Stimulated activated CD4-positive, alpha-beta T cell treated with anti-CD3 and anti-CD28 coated beads, TNF-alpha, amount 100 ng/mL, for 24 hours (primary cell): ENCODE measurements at places on chromosomes 16 and 17.

DNA sequence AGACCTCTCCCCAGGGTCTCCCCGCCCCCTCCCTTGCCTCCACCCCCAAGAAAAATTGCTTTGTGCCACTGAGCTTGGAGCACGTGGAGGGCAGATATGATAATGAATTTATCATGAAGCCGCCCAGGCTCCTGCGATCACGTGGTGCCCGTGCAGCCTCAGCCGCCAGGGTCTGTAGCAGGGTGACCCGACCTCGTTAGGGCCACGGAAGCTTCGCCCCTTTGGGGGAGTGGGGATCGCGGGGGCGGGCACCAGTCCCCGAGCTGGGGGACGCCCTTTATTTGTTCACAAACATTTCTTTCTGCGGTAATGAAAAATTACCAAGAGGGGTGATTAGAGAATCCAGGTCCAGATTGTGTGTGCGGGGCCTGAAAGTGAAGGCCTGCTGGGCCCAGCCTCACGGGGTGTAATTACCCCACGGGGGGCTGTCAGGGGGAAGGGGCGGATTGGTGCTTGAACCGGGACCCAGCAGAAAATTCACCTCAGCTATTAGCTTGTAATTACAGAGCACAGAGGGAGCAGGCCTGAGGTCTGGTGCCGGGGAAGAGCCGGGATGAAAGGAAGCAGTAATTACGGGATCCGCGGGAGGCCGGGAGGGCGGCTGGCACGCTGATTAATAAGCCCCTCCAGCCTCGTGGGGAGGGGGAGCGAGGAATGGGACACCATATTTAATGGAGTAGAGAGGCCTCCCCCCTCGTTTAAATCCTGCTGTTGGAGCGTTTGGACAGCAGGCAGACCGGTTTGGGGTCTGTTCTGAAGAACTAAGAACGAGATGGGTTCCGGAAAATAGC lies 13.3 kb downstream of the GSE1 start:
- DNase-seq: no peak

GRCh38 chr17:41844971-41845370 lies 7.3 kb downstream of the KLHL10 start:
- DNase-seq: no peak

- peak; percentile 33 for DNase-seq
Measured at GRCh38 chr16:56990407-56991286, 1.3 kb downstream of the NLRC5 start.

GRCh38 chr16:51321251-51321650 lies 170.2 kb upstream of the SALL1 start:
- DNase-seq: no peak

- no peak for DNase-seq
Measured at GRCh38 chr17:37160944-37161343, 212.2 kb downstream of the AATF start.

- no peak for DNase-seq
Measured at GRCh38 chr16:28891964-28892890, 13.9 kb downstream of the ATP2A1 start.

- no peak for DNase-seq
Measured at GRCh38 chr17:71237903-71238538, 882.8 kb upstream of the SOX9 start.

GRCh38 chr17:30950669-30951399 lies 20.0 kb upstream of the RNF135 start:
- DNase-seq: no peak

DNA sequence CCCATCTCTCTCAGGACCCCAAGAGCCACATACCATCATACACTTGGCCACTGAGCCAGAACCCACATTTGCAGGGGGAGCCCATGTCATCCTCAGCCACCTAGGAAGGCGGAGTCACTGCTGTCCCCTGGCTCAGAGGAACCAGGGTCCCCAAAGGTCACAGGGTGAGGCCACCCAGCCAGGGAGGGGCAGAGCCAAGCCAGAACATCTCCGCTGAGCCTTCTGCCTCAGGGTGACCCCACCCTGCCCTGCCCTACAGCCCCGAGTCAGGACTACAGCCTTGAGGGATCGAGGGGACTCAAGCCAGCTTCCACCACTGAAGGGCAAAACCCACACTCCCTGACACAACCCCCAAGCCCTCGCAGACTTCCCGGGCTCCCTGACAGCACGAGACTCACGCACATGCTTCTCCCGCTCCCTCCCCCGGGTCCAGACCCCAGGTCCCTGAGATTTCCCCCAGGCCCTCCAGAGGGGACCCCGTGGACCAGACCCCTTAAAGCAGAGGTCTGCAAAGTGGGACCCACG lies 17.4 kb downstream of the PIEZO1 start:
- no peak for DNase-seq

GRCh38 chr16:86575754-86576557 lies 2.4 kb upstream of the FOXL1 start:
- no peak for DNase-seq

DNA sequence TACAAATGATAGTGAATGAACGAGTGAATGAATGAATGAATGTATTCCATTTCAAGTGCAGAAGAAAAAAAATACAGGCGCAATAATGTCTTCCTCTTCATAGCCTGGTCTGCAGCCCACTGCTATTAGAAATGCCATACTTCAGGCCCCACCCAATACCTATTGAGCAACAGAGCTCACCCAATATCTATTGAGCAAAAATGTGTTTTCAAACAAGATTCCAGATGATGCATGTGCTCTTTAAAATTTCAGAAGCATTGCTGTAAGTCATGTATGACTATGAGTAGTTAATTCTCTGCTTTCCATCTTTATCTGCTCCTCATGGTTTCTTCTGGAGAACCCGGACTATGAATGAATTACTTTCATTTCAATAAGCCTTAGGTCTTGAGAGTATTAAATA lies 308.2 kb downstream of the XYLT1 start:
- DNase-seq: no peak

DNA sequence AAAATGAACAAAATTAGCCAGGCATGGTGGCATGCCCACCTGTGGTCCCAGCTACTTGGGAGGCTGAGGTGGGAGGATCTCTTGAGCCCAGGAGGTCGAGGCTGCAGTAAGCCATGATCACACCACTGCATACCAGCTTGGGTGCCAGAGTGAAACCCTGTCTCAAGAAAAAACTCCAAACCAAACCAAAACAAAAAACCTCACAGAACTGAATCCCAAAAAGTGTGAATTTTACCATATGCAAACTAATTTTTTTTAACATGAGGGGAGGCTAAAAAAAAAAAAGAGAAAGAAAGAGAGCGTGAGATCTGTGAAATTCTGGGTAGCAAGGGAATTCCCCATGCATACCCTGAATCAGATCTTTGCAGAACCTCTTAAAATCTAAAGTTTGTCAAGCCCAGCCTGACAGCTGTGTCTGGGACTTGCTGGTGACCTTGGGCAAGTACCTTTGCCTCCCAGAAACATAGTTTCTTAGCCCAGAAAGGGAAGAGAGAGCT lies 17.1 kb upstream of the CDH1 start:
- DNase-seq: peak; percentile 7

DNA sequence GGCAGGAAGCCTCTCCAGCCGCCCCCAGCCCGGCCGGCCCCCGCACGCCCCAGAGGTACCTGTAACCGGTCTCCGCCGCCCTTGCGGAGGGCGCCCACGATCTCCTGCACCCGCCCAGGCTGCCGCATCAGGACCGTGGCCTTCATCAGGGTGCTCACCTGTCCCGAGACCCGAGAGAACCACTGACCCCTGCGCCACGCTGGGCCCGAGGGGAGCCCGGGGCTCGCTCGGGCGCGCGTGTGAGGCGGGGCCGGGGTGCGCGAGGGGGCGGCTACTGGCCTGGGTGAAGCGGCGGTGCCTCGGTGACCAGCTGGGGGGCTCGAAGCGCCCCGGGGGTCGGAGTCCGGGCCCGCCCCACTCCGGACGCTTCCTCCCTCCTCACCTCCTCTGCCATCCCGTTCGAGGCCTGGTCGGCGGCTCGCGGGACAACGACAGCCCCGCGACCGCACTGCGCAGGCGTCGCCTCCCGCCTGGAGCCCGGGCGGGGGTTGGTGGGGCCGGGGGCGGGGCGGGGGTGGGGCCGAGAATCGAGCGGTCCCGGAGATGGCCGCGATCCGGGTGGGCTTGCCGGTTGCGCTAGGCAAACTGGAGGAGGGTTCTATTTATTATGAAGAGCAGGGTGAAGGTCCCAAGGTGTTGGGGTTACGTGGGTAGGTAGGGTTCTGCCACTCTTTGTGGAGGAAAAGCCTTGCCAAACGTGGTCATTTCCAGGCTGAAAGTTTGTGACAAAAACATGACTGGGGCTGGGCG lies at the start of gene NT5C3B:
NT5C3B (minus strand) TSS at position 433 of the 750 bp plus-strand sequence; CDS start at position 394, 39 bp downstream.
- DNase-seq: peak; percentile 55

DNA sequence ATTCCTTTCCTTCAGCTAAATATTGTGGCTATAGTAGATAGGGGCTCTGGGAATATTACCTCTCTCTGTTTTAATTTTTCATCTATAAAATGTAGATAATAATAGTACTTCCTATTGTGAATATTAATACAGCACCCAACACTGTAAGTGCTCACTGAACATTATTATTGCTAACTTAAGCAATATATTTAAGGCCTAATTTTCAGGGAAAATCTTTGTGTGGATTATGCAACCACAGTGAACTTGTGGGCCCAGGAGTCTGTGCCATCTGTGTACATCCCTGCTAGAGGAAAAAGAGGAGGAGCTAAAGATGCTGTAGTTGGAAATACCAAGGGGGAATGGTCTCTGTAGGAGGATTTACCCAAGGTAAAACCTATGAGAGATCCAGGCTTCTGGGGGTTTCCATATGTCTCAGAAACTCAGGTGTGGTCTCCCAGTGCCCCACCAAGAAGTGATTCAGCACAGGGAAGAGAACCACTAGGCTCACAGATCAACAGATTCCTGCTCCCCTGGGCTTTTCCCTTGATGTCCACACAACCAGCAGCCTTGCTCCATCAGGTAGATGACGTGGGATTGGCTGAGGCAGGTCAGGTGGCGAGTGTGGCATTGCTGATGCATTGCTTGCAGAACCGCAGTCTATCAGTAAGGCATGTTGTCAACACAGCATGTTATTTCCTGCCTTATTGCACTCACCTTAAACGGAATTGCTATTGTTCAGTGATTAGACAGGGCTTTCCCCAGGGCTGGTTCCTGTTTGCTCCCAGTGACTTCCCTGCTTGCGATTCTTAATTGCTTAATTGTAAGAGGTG lies 1.6 kb upstream of the N4BP1 start:
- DNase-seq: peak; percentile 42

GRCh38 chr17:32935726-32936125 lies 7.8 kb downstream of the TMEM98 start:
- no peak for DNase-seq

- DNase-seq: no peak
Measured at GRCh38 chr16:66399930-66400329, 27.2 kb upstream of the BEAN1 start.

DNA sequence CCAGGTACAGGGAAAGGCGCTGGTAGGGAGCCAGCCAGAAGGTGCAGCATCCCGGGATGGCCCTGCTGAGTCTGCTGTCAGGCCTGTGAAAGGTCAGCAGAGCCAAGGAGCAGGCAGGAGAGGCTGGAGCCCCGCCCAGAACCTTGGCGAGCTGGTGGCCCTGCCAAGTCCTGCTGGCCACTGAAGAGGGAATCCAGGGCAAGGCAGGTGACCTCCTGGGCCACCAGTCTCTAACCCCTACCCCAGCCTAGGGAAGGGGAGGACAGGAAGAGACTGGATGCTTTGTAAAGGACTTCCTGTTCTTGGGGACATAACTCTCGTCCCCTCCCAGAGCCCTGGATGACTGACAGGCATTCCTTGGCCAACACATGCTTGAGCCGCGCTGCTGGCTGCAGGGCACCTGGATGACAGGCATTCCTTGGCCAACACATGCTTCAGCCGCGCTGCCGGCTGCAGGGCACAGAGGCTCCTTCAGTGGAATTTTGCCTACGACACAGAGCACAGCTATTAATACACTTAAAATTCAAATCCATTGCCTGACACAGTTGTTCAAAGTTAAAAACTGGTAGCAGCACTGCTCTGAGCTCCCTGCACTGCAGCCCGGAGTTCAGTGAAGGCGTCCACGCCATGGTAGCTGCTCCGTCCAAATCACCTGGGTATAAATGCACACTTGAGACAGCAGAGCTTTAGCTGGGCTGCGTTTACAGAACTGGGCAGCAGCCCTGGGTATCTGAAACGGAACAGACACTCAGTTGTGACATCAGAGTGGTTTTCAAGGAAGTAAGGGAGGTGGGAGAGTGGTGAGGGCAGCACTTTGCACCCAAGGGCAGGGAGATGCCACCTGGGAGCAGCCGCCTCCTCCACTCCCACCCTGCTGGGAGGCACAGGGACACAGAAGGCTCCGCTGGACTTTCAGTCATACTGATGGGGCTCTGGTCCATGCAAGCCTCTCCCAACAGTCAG lies 2.0 kb upstream of the BRICD5 start:
- no peak for DNase-seq

DNA sequence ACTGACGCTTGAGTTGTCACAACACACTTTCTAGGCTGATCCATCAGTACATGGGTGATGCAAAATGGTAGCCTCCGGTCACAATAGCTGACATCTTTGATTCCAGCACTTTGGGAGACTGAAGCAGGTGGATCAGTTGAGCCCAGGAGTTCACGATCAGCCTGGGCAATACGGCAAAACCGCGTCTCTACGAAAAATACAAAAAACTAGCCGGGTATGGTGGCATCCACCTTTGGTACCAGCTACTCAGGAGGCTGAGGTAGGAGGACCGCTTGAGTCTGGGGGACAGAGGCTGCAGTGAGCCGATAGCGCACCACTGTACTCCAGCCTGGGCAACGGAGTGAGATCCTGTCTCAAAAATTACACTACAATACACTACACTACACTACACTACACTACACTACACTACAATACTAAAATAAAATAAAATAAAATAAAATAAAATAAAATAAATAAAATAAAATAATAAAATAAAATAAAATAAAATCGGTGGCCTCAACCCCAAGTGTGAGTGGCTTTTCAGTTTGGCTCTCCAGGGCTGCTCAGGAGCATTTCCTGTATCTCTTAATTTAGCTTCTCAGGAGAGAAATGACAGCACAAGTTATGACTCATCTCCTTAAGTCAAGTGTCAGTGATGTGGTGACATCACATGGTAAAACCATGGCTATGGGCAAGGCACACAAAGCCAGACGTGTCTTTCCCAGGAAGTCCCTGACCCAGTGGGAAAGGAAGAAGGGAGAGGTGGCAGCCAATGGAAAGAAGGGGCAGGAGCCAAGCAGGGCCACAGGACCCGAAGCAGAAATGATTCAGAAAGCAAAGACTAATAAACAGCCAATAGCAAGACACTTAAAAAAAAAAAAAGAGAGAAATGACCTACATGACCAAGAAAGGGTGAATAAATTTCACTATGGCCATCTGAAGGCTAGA lies 75.3 kb upstream of the TBC1D3K start:
- no peak for DNase-seq

- no peak for DNase-seq
Measured at GRCh38 chr16:71467810-71468209, 5.8 kb upstream of the ZNF23 start.

- DNase-seq: no peak
Measured at GRCh38 chr17:51941272-51941671, 217.2 kb downstream of the CA10 start.

- DNase-seq: peak; percentile 90
Measured at GRCh38 chr17:44774271-44775135, 15.7 kb downstream of the ADAM11 start.

- peak; percentile 14 for DNase-seq
Measured at GRCh38 chr16:8173111-8173644, 417.1 kb downstream of the TMEM114 start.

- no peak for DNase-seq
Measured at GRCh38 chr17:76546556-76547182, 6.8 kb downstream of the PRCD start.
